Brain microvascular endothelial cell (primary cell): ENCODE measurements at places on chromosomes 4 and X.

DNA sequence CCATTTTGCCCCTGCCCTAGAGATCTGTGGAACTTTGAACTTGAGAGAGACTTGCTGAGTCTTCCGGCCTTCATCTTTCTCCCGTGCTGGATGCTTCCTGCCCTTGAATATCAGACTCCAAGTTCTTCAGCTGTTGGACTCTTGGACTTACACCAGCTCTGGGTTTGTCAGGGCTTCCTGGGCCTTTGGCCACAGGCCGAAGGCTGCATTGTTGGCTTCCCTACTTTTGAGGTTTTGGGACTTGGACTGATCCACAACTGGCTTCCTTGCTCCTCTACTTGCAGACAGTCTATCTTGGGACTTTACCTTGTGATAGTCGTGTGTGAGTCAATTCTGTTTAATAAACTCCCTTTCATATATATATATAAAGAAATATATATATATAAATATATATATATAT, 1071.0 kb downstream of the ADGRL3 start:
- DNase-seq, result no peak

GRCh38 chr4:124535003-124535402, 177.5 kb downstream of the ANKRD50 start:
- DNase-seq, result no peak

DNA sequence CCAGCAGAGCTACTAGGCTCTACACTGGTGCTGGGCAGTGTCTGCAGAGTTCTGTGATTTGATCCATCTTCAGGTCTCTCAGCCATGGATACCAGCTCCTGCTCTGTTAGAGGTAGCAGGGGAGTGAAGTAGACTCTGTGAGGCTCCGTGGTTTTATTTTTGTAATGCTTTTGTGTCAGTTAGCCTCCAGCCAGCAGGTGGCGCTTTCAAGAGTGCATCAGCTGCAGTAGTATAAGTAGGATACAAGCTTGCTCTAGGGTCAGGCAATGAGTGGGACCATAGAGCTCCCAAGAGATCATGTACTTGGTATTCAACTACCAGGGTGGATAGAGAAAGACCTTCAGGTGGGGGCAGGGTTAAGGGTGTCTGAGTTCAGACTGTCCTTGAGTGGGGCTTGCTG, 362.5 kb upstream of the TRAM1L1 start:
- no peak for DNase-seq

- DNase-seq, result no peak
Observed at GRCh38 chr4:153520801-153521329, 54.7 kb downstream of the TMEM131L start.
